ENCODE measurements at places on chromosomes 16 and 17.

GRCh38 chr17:21214777-21215541, 998 bp upstream of the TMEM11 start:
- DNase-seq = no peak

- DNase-seq = no peak
Observed at GRCh38 chr17:4482338-4483011, 16.2 kb upstream of the SPNS2 start.

DNA sequence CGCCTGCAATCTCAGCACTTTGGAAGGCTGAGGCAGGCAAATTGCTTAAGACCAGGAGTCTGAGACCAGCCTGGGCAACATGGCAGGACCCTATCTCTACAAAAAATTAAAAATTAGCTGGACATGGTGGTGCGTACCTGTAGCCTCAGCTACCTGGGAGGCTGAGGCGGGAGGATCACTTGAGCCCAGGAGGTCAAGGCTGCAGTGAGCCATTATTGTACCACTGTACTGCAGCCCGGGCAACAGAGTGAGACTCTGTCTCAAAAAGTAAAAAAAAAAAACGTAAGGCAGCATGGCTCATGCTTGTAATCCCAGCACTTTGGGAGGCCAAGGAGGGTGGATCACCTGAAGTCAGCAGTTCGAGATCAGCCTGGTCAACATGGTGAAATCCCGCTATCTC, 263.6 kb downstream of the PARN start:
- no peak for DNase-seq

DNA sequence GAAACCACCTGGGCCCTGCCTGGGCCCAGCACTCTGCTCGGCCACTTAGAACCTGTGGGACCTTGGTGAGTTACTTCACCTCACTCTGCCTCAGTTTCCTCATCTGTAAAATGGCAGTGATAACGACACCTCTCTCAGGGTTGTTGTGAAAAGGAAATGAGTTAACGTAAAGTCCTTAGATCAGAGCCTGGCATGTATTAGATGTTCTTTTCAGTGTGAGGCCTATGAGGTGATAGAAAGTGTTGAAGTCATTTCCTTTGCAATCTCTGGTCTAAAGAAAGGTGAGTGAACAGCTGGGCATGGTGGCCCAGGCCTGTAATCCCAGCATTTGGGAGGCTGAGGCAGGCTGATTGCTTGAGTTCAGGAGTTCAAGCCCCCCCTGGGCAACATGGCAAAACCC, 51.7 kb upstream of the LGALS9 start:
- no peak for DNase-seq

- no peak for DNase-seq
Observed at GRCh38 chr16:87203060-87203656, 114.0 kb downstream of the C16orf95 start.

- no peak for DNase-seq
Observed at GRCh38 chr17:46028374-46028773, 29.3 kb downstream of the STH start.

DNA sequence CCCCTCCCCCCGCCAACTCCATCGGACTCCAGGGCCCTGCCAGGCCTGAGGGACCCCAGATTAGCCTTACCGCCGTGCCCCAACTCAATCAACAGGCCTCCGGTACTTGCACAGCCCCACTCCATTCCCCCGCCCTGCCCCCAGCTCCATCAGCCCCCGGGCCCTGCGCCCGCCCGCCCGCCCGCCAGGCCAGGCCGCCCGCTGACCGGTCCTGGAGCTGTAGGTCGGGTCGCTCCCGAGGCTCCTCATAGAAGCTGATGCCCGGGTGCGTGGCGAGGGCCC, 308 bp downstream of the GTF3C1 start:
- DNase-seq = no peak

- DNase-seq = no peak
Observed at GRCh38 chr16:75289189-75289588, 37.8 kb upstream of the BCAR1 start.

DNA sequence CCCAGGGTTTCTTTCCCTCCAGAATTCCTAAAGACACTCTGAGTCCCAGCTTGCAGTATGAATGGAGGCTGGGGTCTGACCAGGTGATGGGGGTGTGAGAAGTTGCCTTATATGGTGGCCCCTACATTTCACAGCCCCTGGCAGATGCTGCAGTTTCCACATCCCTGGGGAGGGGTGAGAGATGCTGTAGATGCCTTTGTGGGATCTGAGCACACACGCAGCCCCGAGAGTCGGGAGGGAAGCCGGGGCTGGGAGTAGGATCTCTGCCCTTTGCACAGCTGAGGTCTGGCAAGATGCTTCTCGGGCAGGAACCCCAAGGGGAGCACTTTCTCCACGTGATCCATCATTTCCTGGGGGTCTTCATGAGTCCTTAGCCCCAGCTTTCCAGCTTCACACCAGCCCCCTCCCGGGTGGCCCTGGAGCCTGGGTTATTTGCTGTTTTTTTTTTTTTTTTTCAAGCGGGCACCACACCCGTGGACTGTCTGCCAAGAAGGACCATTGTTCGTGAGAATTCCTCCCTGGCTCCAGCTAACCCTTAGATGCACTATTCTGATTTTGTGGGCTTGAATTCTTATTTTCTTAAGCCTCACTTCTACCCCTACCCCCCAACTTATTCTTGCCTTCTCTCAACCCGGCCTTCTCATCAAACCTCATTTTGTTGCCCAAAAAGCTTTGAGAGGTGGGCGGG, 50.6 kb downstream of the NTN1 start:
- no peak for DNase-seq

DNA sequence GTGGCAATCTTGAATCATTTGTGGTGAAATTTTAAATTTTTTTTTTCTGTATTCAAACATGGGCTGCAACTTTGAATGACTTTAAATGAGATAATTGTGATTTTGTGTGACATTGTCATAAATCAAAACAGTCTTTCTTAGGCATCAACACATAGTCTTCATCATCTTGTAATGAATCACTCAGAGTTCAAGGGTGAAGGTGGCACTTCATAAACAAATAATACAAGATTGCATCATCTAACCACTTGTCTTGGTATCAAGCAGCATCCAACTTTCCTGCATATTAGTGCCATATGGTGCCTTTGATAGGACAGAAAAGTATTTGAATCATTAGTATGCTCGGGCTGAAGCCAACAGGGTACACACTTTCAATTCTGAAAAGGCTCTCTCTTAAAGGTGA, 392.4 kb upstream of the GOT2 start:
- no peak for DNase-seq

DNA sequence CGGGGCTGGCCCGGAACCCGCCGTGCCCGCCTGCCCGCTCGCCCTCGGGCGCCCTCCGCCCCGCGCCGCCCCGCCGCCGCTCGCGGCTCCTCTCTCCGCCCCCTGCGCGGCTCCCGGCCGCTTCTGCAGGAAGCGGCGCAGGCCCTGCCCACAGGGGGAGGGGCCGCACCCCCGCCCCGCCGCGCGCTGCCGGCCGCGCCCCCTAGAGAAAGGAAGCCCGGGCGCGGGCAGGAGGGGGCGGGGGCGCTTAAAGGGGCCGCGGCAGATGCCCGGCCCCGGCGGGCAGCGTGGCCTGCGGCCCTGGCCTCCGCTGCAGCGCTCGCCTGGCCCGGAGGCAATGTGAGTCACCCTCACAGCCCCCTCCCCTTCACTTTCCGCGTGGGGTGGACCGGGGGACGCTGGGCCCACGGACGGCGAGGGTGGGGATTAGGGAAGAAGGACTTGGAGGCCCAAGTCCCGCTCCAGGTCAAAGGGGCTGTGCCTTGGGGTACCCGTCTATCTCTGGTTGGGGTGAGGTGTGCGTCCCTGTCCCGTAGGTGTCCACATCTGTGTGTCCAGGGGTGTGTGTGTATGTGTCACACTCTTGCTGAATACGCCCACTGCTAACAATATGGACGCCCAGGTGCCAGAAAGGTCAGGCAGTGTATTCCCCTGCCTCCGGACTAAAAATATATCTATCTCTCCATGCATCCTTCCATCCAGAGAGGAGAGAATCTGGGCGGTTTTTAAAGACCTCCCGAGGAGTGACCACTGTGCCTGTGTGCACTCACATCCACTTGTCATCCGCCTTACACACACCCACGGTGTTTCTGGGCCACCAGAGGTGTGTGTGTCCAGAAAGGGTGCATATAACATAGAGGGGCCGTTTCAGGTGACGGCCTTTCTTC, at the start of gene GIT1:
Gene GIT1 (minus strand): TSS at position 125 of the 887 bp plus-strand sequence. CDS start 270 bp downstream, outside the sequence.
- DNase-seq = peak; percentile 83

- DNase-seq = no peak
Observed at GRCh38 chr16:2482249-2482648, 7.3 kb downstream of the TBC1D24 start.

DNA sequence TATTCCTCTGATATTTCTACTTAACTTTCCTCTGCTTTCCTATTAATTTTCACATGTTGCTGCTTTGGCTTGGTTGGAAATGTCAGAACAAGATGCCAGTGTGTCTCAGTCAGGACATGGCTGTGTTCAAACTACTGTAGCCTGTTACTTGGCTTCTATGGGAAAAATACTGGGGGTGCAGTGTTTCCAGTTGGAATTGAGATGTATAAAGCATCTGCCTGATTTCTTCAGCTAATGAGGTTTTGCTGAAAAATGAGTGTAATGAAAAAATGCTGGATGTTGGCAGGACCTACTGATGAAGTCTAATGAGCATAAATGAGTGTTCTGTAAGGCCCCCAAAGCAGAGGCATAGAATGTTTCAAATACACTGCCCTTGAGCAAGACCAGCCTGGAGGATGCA, 166.6 kb downstream of the PHKB start:
- no peak for DNase-seq

DNA sequence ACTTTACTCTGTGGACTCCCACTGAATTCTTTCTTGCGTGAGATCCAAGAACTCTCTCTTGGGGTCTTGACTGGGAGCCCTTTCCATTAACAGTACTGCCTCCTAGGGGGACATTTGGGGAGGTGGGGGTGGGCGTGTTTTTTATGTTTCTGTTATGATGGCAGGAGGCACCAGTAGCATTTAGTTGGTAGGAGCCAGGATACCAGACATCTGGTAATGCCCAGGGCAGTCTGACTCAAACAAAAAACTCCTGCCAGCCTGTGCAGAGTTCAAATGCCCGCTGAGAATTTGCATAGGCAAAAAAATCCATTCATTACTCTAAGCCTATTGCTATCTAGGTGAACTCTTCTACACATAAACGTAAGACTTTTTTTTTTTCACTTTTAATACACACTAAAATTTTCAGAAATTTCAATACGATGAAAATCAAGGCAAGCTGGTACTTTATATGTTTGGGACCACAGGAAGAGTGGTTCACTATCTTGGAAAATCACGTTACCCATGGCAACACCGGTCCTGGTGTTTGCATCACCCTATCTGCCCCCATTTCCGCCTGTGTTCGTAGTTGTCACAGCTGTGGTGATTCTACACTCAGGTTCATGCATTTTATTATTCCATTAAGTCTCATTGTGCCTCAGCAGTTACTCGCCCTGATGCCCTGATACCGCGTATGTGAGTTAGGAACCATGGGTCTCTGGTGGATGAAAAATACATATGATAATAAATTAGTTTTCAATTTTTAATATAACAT, 121.1 kb upstream of the XYLT1 start:
- DNase-seq = no peak

DNA sequence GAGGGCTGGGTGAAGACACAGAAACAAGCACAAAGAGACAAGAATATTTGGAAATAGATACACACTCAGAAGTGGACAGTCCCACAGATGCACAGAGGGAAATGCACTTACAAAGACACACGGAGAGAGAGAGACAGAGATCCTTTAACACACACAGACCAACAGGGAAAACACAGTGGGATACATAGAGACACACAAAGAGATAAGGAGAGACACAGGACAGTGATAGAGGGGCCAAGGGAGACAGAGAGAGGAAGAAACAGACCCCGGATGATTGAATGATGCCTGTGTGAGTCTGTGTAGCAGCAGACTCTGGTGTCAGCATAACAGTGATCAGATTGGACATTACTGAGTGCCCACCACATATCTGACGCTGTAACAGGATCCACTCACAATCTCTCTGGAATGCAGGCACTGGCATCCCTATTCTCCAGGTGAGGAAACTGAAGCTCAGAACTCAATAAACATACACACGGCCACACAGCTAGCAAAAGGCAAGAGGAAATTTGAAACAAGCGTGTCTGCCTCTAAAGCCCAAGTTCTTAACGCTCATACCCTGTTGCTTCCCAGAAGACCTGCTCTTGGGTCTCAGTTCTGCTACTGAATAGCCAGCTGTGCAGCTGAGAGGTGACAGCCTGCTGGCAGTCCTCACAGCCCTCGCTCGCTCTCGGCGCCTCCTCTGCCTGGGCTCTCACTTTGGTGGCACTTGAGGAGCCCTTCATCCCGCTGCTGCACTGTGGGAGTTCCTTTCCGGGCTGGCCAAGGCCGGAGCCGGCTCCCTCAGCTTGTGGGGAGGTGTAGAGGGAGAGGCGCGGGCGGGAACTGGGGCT, 186.3 kb upstream of the NLRP1 start:
- no peak for DNase-seq

DNA sequence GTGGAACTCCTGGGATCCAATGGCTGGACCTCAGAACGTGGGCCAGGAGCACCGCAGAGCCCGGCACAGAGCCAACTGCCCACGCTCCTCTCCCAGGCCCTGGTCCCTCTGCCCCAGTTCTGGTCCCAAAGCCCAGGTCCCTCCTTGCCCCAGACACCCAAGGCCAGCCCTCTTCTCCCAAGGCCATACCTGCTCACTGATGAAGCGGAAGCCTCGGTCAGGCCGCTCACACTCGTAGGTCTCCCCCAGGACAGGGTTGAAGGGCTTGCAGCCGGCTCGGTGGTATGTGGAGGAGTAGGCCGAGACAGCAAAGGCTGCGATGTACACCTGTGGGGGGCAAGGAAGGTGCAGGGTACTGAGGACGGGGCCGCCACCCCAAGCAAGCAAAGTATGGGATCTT, 8.5 kb downstream of the OSBPL7 start:
- no peak for DNase-seq

- DNase-seq = no peak
Observed at GRCh38 chr16:5166486-5166885, 68.9 kb upstream of the EEF2KMT start.

DNA sequence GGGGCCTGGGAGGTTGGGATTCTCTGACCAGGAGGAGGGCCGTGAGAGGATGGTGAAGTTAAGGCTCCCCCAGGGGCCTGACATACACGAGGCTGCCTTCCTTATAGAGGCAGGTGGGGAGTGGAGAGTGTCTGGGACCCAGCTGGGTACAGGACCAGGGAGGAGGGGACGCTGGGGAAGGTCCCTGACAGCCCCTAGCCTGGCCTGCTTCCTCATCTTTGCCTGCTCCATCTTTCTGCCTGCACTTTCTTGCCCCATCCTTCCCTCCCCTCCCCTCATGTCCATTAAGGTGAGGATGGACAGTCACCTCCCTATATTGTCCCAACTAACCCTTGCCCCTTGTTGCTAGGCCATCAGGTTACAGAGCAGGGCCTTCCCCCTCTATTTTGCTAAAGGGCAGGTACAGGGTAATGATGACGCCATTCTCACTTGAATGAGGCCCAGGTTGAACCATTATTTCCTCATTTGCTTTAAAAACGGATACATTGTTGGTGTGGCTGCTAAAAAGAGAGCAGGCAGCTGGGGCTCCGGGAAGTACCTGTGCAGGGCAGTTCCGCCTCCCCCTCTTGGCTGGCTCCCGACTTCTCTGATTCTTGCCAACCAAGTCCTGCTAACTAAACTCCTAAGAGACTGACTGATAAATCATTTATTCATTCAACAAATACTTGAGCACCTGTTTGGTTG, 1.3 kb downstream of the C17orf99 start:
- DNase-seq = no peak

- DNase-seq = no peak
Observed at GRCh38 chr17:45895969-45896785, 1.8 kb downstream of the MAPT start.
